GM13976 (cell line): ENCODE measurements at places on chromosomes 13 and 19.
A peak's percentile ranks its signal among the peaks of the same experiment; 100 is the strongest.

DNA sequence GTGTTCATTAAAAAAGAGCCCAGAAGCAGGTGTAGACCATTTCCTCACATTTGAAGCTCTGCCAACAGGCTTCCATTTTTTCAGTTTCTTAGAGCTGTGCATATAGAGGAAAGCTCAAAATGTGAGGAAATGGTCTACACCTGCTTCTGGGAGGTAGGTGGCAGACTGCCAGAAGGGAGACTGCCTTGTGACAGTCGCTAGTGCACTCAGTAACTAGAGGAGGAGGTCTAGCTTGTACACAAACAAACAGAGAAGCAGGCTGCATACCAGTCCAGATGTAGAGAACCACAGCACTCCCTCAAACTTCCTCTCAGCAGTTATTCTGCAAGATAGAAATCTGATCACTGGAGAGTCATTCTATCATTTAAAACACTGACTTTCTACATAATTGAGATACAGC lies 800.2 kb downstream of the EFNB2 start:
- no peak for DNase-seq

- no peak for DNase-seq
Observed at GRCh38 chr13:33263976-33264619, 21.5 kb downstream of the STARD13 start.

DNA sequence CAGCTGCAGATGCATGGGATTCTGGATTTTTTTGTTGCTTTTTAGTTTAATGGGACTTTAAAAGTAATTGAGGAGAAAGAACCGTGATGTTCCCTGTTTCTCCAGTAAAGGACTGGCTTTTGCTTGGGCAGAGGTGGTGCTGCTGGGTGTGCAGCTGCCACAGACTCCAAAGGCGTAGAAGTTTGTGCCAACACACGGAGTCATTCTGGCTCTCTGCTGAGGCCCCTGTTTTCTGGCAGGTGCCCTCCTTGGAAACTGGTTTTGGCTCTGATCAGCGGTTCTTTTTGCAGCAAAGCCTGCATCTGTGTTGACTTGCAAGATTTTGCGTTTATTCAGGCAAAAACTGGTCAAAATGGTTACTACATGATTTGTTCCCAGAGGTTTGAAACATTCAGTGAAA lies 16.0 kb upstream of the QTRT1 start:
- DNase-seq: no peak

DNA sequence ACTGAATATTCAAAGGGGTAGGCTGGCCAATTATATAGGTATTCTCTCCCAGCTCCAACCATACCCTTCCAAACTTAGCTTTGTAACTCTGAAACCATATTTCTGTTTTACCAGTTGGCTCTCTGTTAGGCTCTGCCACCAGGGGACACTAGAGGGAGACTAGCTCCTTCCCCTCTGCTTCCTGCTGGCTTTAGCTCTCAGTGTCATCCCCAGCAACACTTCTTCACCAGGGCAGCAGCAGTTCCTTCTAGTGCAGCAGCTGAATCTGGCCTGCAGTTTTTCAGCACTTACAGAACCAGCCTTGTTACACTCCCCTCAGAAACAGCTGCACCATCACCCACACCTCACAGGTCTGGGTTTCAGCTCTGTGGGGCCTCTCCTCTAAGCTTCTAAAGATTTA lies 51.0 kb upstream of the DOCK9 start:
- DNase-seq: no peak

DNA sequence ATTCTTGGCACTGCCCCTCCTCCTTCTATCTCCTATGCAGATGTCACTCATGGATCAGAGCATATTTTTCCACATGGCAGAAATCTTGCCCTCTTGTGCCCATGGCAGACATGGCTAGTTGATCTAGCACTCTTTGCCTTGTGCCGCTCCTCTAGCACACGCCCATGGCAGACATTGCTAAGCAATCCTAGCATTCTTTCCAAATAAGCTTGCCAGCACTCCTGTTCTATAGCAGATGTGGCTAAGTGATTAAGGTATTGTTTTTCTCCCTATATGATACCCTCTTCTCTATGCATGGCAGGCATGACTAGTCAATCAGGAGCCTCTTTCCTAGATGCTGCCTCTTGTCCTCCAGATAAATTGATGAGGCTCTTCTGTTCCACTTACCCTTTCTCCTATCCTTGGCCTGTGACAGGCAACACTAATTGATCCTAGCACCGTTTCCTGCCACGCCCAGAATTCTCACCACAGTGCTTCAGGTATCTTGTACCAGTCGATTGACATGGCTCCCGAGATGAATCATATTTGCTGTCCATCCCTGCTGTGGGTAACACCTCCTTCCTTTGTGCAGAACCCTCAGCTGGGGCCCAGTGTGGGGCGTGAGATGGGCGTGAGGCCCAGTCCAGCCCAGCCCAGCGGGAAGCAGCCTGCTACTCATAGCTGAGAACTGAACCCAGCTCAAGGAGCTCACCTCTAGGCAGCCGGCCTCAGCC lies 26.9 kb downstream of the TMED1 start:
- DNase-seq: no peak

DNA sequence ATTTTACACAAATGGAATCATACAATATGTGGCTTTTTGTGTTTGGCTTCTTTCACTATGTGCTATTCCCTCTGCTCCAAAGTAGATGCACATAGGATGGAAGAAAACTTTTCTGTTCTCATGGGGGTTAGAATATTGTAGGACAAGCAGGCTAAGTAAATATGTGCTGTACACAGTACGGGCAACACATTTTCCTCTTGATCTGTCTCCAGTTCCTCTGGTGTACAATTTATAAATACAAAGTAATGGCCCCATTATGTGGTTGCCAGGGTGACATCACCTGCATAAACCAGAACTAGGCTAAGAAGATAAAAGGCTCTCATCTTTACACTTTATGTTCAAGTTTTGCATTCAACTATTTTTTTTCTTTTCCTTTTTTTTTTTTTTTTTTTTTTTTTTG lies 41.0 kb upstream of the SOX21 start:
- DNase-seq: no peak

GRCh38 chr19:2686360-2686759 lies 16.1 kb downstream of the GNG7 start:
- DNase-seq: no peak

DNA sequence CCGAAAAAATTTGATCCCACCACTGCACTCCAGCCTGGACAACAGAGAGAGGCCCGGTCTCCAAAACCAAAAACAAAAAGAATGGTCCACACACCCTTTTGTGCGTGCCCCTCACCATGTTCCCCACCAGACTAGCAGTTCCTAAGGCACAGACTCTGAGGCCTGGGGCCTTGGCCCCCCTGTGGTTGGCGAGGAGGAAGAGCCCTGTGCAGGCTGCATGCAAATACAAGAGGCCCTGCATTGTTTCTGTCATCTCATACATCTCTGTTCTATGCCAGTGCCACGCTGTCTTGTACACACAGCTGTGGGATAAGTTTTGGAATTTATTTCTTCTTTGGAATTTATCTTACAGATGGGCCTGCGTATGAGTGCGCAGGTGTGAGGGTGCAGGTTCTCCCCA lies 4.7 kb upstream of the YJEFN3 start:
- DNase-seq: no peak

- no peak for DNase-seq
Observed at GRCh38 chr19:47512948-47513319, 1.9 kb downstream of the NAPA start.

- no peak for DNase-seq
Observed at GRCh38 chr19:33785795-33786194, 10.9 kb upstream of the KCTD15 start.

DNA sequence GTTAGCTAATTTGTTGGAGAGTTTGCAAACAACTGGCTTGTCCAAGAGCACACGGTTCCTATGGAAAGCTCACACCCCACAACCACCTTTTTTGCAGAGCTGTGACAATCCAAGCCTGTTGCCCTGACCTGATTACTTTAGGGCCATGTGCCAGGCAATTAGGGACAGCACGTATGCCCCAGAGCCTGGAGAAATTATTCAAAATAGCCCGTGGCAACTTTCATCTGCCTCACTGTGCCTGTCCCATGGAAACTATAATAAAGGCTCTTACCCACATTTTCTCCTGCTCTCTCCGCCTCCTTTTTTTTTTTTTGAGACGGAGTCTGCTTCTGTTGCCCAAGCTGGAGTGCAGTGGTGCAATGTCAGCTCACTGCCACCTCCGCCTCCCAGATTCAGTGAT lies 18.6 kb upstream of the FBN3 start:
- no peak for DNase-seq

DNA sequence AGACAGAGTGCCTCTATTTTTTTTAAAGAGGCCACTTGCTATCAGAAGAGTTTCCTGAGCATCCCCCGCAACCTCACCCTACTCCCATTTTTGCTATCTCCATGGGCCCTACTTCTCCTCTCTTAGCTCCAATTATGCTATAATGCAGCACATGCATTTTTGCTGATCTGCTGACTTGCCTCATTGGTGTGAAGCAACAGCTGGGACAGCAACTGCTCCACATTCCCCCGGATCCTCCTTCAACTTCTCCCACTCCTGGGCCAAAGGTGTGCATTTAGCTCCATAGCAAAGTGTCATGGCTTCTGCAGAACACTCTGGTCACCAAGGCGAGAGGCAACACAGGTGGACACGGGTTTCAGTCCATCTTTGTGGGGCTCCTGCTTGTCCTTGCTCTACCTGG lies 56.7 kb upstream of the USP29 start:
- DNase-seq: no peak

- no peak for DNase-seq
Observed at GRCh38 chr13:71772361-71772760, 94.6 kb downstream of the DACH1 start.

DNA sequence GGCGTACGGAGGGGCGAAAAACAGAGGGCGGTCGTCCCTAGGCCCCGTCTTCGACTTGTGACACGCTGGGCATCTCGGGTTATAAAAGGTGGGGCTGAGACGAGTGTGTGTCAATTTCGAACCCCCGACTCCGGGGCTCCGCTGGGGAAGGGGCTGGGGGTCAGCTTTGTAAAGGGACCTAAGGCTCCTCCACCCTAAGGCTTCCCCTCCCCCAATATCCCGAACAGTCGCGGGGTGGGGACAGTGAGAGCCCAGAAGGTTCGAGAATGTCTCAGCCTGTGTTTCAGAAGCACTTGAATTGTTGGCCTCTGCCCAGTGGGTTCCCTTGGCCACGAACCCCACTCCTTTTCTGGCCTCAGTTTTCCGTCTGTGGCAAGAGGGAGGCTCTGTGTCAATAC lies 450 bp downstream of the SELENOW start:
- no peak for DNase-seq

DNA sequence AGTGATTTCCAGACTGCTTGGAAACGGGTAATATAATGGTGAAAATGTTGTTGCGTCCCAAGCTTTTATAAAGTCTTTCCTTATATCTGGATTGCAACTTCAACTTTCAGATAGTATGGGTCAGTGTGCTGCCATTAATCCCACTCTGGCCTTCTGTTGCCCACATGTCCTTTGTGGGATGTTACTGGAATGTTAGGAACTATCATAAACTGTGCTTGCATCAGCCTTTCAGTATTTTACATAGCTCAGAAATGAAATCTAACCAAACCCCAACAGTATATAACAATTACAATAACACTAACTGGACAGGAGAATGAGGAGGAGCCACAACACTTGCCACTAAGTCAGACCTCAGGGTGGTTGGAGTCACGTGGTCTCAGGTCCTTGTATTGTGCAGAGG lies 78.9 kb downstream of the LNX2 start:
- DNase-seq: no peak

- DNase-seq: no peak
Observed at GRCh38 chr13:106899442-106899841, 331.5 kb upstream of the ARGLU1 start.

GRCh38 chr13:49371943-49372613 lies 71.8 kb downstream of the CAB39L start:
- no peak for DNase-seq

DNA sequence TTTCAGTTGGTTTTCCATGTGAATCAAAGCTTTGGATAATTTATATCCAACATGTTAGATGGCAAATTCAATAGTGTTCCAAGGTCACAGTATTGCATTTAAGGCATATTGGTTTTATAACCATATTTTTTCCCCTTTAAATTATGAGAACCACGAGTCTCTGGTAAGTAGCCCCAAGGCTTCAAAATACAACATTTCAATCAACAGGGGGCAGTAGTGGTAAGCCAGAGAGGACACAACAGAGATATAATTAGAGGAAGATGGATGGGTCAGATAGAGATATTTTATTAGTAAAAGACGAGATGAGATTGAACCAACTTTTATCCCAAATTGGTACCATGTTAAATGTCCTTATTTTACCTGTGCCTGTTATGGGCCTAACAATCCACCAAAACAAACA lies 53.1 kb downstream of the KL start:
- no peak for DNase-seq

GRCh38 chr19:36196249-36196648 lies 18.2 kb downstream of the ZNF565 start:
- DNase-seq: no peak

DNA sequence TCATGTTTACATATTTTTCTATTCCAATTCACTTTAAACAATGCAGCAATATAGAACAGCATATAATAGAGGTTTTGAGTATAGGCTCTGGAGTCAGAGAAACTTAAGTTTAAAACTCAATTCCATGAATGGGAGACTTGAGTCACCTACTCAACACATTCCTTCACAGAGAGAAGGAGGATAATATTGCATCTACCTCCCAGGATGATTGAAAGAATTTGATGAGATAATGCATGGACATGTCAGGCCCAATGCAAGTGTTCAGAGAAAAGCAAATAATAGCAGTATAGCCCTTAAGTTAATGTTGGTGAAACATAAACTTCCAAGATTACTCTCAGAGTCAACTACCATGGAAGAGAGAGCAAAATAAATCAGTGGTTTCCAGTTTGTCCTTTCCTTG lies 170.2 kb downstream of the DCLK1 start:
- DNase-seq: no peak

- no peak for DNase-seq
Observed at GRCh38 chr13:95470574-95471366, 81.8 kb upstream of the CLDN10 start.

DNA sequence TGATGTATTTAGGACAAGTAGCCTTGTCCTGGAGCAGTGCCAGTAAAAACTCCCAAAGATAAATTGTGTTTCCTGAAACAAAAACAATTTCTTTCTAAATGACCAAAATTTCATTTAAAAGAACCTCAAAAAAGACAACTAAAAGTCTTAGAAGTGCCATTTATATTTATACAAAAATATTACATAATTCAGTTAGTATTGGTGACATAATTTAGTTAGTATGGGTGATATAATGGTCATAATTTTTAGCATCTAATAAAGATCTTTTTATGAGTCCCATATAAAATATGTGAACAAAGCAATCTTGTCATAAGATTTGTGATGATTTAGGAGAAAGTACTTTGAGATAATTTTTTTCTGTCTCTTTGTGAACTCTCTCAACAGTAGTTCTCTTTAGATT lies 76.0 kb downstream of the ELF1 start:
- no peak for DNase-seq

GRCh38 chr19:29006057-29006735 lies 206.8 kb downstream of the UQCRFS1 start:
- no peak for DNase-seq

- peak; percentile 49 for DNase-seq
Observed at GRCh38 chr19:43820098-43820883, 6.8 kb upstream of the ZNF283 start.

GRCh38 chr13:101706651-101707050 lies 254.2 kb downstream of the ITGBL1 start:
- no peak for DNase-seq
